ENCODE measurements at places on chromosomes 3 and 15.

GRCh38 chr3:149443545-149443912 lies 31.0 kb upstream of the TM4SF4 start:
- DNase-seq: no peak

DNA sequence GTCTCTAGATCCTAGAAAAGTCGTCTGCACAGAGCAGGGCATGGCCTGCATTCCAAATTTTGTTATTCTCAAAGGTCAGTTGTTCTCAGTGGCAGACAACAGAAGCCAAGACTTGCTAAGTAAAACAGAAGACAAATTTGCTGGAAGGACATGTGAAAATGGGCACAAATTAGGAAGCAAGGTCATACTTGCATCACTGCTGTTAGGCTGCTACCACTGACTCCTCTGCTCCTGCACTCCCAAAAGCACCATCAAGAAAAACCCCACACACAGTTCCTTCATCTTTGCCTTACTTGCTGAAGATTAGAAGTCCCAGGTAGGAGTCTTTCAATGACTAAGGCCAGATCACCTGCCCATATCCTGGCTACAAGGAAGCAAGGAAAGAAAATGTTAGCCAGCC lies 69.9 kb upstream of the ATP2C1 start:
- DNase-seq: no peak

- no peak for DNase-seq
Measured at GRCh38 chr3:141373768-141374526, 5.6 kb downstream of the ZBTB38 start.

GRCh38 chr3:105513042-105513441 lies 146.3 kb downstream of the ALCAM start:
- no peak for DNase-seq

GRCh38 chr3:183884097-183884426 lies 618 bp downstream of the PARL start:
- DNase-seq: no peak

GRCh38 chr3:125129512-125129997 lies 73.8 kb upstream of the HEG1 start:
- DNase-seq: no peak

- no peak for DNase-seq
Measured at GRCh38 chr15:29870495-29871151, 48.4 kb upstream of the TJP1 start.

DNA sequence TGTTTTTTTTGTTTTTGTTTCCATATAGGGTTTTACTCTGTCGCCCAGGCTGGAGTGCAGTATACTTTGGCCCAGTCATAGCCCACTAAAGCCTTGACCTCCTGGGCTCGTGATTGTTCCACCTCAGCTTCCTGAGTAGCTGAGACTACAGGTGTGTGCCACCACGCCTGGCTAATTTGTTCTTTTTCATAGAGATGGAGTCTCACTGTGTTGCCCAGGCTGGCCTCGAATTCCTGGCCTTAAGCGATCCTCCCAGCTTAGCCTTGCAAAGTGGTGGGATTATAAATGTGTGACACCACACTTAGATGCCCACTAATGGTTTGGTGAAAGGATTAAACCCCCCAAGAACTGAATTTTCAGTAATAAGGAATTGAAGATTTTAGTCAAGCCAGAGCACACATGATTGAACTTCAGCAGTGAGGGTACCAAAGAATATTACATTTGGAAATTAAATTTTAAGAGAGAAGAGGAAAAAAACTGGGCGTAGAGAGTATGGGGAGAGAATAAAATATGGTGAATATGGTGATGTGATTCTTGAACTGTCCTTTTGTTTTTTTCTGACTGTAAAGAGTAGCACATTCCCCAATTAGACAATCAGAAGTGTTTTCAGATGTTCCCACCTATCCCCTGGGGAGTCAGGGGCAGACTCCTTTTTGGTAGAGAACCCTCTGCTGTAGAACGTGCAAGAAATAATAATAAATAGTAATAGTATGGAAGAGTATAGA lies 208.1 kb downstream of the PTPRG start:
- DNase-seq: no peak

GRCh38 chr3:56806407-56806806 lies 4.7 kb upstream of the ARHGEF3 start:
- no peak for DNase-seq

DNA sequence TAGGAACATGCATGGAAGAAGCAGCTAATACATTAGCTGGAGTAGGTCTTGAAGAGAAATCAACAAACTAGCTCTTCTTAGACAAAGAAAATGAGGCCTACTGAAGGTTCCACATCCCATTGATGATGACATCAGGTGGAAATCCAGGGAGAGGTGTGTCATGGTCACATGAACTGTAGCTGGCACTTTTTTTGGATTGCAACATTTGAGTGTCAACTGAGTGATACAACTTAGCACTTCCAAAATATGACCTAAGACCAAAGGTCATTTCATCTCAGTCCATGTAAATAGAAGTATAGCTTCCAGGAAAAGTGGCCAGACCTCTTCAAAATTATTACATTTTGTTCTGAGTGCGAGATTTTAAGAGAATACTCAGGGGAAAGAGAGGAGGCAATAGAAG lies 117.2 kb upstream of the MEIS2 start:
- DNase-seq: no peak

DNA sequence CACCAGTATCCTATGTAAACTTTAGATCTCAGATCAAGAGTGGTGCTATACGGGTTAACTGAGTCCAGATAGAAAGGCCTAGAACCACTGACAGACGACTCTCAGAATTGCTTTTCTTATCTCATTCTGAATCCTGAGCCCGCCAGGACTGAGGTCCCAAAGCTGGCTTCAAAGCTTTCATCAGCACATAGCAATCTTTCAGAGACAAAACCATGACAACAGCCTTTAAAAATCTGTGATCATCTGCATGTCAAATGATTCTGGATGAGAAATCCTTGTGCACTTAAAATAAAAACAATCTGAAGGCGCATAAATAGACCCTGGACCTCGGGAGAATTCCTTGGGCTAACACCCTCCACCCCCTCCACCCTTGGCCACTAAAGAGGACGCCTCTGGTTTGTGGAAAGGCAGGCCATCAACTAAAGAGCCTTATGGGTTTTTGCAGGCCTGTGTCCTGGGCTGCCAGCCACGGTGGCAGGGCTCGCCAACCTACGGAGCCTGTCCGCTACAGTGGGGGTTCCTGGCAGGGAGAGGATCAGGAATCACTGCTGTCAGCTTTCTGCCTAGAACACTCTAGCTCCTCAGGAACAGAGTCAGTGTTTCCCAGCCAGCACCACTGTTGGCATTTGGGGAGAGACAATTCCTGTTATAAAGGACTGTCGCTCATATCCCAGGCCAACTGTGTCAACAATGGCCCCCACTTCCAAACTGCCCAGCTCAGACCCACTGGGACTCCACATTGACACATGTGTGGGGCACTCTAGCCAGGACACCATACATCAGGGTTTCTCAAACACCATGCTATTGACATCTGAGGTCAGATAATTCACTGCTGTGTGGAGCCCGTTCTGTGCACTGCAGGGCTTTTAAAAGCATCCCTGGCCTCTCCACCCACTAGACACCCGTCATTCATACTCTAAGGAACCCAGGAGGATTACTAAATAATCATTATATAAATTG lies 20.2 kb downstream of the TLE3 start:
- DNase-seq: no peak

DNA sequence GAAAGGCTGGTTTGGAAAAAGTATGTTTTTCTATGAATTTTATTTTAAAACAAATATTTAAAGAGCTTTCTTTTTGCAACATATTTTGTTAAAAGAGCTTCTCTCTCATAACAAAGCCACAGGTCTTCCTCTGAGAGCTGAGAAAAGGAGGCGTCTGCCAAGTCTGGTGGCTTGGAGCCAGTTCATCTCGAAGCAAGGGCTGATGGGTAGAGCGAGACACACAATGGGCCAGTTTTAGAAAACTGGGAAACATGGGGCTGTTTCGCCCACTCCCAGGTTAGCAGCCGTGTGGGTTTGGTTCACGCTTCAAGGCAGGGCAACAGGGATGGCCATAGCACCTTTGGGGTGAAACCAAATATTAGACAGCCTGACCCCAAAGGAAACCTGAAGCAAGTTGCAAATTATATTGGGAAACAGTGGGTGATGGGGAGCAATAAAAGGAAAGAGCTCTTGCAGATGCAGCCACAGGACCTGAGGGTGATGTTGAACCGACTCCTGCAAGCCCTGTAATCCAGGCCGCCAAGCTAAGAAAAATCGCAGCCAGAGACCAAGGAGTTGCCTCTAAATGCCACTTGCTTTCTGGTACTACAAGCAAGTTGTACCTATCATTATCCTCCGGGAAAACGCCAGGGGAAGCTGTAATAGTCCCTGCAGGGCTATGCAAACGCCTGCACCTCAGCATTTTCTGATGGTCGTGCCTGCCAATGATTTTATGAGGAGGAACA lies 88.4 kb upstream of the GALNT15 start:
- DNase-seq: no peak

- DNase-seq: no peak
Measured at GRCh38 chr3:155423526-155424322, 130.2 kb upstream of the STRIT1 start.

DNA sequence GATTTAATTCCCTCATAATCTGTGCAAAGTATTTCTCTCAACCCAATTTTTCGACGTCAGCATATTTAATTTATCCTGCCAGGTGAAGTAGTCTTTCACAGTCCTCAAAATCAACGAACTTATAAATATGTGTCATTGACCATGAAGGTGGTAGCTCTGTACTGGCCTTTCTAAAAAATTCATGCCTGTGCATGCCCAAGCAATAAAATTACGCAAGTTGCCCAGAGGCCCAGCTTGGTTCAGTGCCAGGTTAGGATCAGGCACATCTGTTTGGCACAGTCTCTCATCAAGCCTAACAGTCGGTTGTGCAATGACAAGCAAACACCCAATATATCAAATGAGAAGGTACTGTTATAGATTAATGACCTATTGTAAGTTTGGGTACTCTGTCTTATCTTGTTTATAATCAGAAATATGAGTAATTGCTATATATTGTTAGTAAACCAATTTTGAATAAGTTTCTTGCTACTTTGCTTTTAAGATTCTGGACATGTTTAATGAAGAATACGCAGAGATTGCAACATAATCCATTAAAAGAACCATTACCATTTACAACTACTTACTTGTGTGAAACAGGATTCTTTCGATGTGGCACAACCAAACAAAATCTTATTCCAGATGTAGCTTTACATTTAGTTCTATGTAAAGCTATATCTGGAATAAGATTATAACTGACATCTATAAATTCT lies 159.0 kb upstream of the IL12A start:
- DNase-seq: no peak

- DNase-seq: no peak
Measured at GRCh38 chr3:71062037-71062932, 521.2 kb downstream of the FOXP1 start.

DNA sequence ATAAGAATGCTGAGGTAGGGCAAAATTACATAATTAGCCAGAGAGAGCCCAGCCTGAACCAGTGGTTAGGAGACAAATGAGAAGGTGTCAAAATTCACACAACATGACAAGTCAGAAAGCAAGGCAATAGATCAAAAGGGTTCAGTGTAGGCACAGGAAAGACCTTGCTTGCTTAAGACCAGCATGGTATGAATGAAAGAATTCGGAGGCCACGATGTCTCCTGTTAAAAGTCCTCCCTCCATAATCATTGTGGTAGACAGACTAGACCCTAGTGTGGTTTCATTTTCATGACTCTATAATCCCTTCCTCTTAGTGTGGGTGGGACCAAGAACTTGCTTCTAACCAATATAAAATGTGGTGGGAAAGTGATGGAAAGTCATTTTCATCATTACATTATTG lies 98.7 kb upstream of the ANKRD28 start:
- DNase-seq: no peak

DNA sequence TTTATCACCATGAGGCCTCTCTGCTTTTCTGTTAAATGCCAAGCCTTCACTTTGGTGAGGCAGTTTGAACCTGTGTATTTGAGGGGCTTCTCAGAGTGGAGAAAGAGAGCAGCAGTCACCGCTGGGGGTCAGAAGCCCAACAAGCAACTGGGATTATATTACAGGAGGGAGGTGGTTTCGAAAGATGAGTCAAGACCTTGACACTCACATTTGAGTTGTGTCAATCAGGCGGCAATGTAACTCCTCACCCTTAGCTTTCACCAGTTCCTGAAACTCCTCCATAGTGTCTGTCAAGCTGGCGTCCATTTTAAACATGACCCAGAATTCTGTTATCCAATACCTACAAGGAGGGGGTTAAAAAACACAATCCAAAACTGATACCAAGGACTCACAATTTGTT lies 46.5 kb downstream of the RASGRP1 start:
- no peak for DNase-seq

DNA sequence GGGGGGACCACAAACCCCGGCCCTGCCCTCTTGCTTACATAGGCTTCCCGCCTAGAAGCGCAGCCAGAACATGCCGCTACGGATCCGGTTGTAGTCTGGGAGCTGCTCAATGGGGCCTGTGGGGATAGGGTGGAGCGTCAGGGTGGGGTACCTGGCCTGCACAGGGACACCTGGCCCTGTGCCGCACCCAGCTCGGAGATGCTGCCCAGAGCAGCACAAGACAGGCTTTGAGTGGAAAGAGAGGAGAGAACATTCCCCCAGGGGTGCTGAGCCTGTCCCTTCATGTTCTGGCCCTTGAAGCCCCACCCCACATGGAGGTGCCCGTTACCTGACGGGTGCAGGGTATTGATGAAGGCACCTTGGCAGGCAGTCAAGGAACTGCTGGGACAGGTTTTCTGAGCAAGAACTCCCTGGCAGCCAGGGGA lies 4.0 kb upstream of the COL7A1 start:
- DNase-seq: no peak

- peak; percentile 23 for DNase-seq
Measured at GRCh38 chr3:128011140-128011539, 41.1 kb upstream of the SEC61A1 start.

GRCh38 chr3:124584552-124585391 lies 145.5 kb upstream of the UMPS start:
- DNase-seq: peak; percentile 48

DNA sequence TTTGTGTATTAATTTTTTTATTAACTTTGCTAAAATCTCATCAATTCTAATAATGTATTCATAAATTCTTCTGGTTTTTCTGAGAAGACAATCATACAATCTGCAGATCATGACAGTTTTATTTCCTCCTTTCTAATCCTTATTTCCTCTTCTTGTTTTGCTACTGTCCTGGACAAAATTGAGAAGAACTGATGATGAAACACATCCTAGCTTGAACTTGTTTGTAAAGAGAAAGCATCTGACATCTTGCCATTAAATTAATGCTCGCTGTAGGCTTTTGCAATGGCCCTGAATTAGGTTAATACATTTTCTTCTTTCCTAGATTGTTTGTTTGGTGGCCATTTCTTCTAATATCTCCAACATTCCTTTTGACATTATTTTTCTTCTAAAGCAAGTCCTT lies 110.9 kb upstream of the TPM1 start:
- no peak for DNase-seq

- DNase-seq: no peak
Measured at GRCh38 chr15:63870487-63871209, 36.9 kb upstream of the HERC1 start.
